ENCODE measurements at places on chromosomes 16 and 17.

DNA sequence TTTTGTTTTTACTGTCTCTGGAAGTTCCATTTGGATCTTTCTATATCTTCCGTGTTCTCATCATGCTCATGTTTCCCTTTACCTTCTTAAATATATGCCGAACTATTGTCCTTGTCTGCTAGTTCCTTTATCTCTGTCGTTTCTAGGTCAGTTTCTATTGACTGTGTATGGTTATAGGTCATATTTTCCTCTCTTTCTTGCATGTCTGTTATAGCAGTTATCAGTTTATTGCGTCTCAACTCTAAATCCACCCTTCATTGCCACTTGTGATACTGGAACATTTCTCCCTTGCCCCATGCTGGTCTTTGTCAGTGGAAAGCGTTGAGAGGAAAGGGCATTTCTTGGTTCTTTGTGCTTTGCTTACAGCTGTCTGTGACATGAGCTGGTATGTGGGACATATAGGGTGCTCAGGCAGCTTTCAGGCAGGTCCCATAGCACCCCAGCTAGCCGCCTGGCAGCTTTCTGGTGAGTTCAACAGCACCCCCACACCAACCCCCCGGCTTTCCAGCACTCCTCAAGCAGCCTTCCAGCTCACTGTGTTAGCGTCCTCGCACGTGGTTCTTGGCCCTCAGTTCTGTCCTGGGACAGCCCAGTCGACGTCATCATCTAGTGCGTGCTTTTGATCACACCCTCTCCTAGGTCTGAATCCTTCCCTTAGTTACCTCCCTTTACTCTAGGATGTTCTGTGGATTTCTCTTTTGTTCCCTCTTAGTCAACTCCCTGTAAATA lies 15.4 kb upstream of the DNASE1 start:
- no peak for DNase-seq

GRCh38 chr16:49970797-49971431 lies 54.1 kb upstream of the CNEP1R1 start:
- DNase-seq = no peak

- DNase-seq = no peak
These were observed 407.9 kb downstream of the SOX9 start for GRCh38 chr17:72528683-72529082.

DNA sequence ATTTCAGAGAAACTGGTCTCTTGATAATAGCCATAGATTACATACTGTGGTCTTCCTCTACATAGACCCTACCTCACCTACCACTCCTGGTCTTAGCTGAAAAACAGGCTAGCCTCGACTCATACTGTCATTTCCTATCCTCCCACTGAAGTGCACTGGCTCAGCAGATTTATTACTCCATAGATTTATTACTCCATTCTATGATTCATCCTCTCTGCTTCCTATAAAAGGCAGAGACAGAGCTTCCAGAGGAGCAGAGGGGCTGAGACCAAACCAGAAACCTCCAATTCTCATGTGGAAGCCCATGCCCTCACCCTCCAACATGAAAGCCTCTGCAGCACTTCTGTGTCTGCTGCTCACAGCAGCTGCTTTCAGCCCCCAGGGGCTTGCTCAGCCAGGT lies at the start of gene CCL7:
TSS of gene CCL7 (plus strand) at position 253 of the 400 bp plus-strand sequence. CDS start at position 323, 70 bp downstream.
- DNase-seq = no peak

DNA sequence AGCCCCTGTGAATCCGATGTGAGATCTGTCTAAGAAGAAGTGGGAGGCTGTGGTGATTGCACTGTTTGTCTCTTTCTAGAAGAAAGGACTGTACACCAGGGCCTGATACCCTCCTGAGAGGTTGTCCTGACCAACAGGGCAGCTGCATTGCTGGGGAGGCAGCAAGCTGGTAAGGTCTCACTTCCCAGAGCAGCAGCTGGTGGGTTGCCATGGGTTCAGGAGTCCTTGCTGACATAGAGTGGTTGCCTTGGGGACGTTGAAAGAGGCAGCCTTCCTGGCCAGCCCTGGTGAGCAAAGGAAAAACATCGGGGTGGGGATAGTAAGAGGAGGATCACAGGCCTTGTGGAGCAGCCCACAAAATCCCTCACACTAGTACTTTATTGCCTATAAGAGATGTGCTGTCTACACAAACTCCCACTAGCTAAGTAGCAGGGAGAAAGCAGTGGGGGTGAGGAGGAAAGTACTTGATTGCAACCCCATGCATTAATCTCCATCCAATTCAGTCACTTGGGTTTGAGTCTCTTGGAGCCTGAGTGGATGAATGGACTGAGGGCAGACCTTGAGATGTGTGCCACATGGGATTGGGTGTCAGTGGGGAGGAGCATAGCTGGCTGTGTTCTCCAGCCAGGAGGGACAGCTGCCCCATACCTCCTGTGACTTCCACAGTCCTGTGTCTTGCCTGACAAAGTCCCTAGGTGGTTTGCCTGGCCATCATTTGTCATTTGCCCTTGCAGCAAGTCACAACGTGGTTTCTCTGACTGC lies 143.8 kb upstream of the RPL38 start:
- DNase-seq = peak; percentile 77

DNA sequence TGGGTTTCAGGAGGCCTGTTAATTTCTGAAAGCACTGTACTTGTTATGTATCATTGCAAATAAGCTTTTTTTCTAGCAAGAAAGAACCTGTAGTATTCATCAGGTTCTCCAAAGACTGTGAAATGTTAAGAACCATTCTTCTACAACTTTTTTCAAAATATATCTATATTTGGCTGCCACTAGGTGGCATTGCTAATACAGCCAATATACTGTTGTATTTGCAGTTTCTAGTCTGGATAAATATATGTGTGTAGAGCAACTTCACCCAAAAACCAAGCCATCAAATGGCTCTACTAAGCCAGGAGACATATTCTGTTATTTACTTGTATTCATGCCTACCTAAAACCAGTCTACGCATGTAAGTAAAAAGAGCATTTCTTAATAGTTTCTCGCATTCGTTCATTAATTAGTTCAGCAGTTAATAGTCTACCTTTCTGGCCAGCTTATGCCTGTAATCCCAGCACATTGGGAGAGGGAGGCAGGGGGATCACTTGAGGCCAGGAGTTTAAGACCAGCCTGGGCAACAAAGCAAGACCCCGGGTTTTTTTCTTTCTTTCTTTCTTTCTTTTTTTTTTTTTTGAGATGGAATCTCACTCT lies 39.5 kb downstream of the VMP1 start:
- DNase-seq = peak; percentile 9

GRCh38 chr17:68398691-68399637 lies 58.3 kb downstream of the WIPI1 start:
- DNase-seq = no peak

DNA sequence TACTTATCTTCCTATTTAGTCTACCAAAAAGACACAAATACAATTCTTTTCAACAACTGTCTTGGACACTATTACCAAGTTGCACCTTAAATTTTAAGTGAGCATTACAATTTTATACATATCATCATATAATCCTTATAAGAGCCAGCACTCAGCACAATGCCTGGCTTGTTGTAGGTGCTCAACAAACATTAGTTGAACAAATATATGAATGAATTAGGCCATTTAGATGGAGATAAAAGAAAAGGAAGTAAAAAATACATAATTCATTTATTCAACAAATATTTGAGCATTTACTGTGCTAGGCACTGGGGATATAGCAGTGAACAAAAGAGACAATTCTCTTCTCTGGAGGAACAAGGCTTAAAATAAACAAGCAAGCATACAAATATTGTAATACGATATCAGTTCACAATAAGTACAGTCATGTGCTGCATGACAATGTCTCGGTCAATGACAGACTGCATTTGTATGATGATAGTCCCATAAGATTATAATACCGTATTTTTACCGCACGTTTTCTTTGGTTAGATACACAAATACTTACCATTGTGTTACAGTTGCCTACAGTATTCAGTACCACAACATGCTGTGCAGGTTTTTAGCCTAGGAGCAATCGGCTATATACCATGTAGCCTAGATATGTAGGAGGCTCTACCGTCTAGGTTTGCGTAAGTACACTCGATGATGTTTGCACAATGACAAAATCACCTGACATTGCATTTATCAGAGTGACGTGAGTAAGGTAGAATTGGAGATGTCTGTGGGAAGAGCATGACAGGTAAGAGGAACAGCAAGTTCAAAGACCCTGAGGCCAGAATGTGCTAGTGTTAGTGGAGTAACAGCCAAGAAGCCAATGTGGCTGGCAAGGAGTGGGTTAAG lies 86.4 kb upstream of the HS3ST2 start:
- no peak for DNase-seq

DNA sequence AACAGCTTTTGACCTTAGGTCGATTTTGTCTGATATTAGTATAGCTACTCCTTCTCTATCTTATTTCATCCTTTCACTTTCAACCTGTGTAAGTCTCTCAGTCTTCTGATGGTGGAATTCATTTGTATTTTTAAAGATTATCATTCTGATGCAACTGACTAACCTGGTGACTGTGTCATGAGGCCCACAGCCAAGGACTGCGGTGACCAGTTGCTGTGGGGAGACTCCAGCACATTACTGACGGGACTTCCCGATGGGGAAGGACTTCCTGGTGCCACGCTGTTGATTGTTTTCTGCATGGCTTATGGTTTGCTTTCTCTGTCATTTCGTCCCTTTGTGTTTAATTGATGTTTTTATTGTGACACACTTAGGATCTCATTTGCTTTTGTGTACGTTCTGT lies 34.2 kb downstream of the RMI2 start:
- DNase-seq = no peak

DNA sequence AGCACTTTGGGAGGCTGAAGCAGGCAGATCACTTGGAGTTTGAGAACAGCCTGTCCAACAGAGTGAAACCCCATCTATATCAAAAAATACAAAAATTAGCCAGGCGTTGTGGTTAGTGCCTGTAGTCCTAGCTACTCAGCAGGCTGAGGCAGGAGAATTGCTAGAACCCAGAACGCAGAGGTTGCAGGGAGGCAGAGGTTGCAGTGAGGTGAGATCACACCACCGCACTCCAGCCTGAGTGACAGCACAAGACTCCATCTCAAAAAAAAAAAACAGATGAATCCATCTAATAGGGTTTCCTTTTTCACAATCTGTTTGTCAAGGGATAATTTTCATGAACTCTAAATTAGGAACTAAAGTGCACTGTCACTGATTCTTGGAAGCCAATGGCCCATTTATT lies 99.0 kb downstream of the PARN start:
- DNase-seq = no peak

DNA sequence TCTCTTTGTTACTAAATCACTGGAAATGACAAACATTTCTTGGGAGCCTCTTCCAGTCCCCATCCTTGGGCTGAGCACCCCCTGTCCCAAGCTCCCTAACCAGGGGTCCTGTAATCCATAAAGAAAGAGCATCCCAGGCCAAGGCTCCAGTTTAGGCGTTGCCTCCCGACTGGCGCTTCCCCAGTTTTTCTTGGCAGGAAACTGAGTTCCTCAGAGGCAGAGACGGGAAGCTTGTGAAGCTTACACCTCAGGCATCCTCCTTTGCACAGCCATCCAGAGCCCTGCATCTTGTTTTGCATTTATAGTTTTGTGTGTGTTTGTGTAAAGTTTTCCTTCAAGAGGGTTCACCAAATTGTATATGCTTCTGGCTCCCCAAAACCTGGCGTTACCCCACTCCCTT lies 7.1 kb downstream of the COPZ2 start:
- DNase-seq = no peak

DNA sequence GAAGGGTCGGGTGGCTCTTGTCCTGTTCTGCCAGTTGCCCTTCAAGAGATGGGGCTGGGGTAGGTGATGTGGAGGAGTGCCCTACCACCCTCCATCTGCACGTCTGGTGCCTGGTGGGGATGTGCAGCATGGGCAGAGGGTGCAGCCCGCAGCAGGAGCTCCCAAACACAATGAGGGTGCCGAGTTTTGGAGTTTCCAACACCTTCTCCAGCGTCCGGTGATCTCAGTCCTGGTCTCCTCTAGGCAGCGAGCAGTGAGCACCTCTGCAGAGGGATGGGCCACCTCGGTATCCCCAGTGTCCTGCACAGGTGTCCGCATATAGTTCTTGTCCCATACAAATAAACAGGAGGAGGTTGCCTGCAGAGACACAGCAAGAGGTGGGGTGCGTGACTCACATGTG lies 136.0 kb downstream of the ENGASE start:
- DNase-seq = no peak

- DNase-seq = no peak
These were observed 25.9 kb upstream of the NKD1 start for GRCh38 chr16:50522324-50522723.

DNA sequence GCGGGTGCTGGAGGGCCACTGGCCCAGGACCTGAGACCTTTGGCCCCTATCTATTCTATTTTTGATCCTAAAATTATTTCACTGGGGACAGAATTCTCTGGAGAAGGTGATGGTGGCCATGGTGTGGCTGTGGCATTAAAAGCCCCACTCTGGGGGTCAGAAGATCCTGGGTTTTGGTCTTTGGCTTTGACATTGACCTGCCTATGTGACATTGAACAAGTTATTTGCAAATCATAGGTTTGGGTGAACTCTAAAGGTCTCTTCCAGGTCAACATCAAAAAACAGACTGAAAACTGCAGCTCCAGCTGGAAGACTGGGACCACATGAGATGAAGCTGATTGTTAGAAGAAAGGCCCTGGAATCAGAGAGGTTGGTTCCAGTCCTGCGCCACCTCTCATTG lies 2.3 kb upstream of the CDH1 start:
- DNase-seq = no peak

- no peak for DNase-seq
These were observed 219.0 kb downstream of the CPPED1 start for GRCh38 chr16:12584488-12585233.

GRCh38 chr16:86931410-86931941 lies 353.1 kb downstream of the FOXL1 start:
- no peak for DNase-seq

- no peak for DNase-seq
These were observed 1494.7 kb upstream of the CDH8 start for GRCh38 chr16:63530974-63531373.

DNA sequence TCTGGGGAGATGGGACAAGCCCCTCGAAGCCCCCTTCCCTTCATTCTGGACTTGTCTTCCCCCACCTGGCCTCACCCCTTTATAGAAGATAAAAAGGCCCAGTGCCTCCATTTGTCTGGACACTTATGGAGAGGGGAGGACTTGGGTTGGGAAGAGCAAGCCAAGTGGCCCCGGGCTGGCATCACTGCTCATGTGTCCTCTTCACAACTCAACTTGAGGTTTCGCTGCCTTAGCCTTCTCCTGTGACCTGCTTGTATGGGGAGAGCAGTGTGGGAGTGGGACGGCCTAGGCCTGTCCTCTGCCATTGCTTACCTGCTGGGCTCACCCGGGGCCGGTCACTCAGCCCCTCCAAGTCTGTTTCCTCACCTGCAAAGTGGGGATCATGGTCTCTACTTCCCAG lies 1.4 kb downstream of the PAQR4 start:
- DNase-seq = no peak

DNA sequence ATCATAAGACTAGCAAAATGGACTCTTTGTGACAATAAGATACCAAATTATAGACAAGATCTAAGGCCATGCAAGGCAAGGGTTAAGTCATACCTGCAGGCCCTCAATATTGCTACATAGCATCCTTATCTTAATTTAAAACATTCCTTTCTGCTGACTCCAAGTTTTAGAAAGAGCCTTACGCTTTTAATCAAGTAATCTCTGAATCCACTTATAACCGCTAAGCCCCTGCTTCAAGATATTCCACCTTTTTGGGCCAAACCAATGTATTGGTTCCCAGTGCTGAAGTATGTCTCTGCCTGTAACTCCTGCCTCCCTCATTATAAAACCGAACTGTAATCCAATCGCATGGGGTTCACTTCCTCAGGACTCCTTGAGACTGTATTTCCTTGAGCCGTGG lies 255.4 kb downstream of the PHKB start:
- no peak for DNase-seq

GRCh38 chr17:76314392-76315227 lies 6.5 kb upstream of the QRICH2 start:
- DNase-seq = no peak
